ENCODE measurements at places on chromosomes 1 and 21.
A peak's percentile ranks its signal among the peaks of the same experiment; 100 is the strongest.

- DNase-seq: no peak
These were observed 21.2 kb downstream of the CD1E start for GRCh38 chr1:158374860-158375259.

DNA sequence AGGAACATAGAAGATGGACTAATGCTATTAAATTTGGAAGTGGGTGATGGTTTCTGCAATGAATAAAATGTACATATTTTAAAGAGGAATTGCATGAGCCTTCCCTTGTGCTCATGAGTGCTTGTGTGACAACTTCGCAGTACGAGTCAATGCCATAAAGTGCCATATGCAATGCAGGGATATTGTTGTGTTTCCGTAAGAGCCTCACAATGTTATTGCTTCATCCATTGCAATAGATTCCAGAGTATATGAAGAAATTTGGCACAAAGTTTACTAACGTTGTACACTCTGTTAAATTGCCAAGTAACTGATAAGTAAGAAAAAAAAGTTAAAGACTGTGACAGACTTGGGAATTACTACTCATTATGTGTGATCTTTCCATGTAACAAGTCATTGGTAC, 22.3 kb downstream of the BTG3 start:
- no peak for DNase-seq

GRCh38 chr21:45080232-45080631, 5.9 kb downstream of the ADARB1 start:
- DNase-seq: peak; percentile 7

DNA sequence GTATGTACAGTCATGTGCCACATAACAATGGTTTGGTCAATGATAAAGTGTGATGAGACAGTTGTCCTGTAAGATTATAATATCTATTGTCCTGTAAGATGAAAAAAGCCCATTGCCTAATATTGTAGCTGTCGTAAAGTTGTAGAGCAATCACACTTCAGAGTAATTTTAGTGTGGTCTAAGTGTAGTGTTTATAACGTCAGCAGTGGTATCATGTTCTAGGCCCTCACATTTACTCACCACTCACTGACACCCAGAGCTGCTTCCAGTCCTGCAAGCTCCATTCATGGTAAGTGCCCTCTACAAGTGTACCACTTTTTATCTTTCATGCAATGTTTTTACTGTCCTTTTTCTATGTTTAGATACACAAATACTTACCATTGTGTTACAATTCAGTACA, 259.9 kb upstream of the RAB4A start:
- no peak for DNase-seq

GRCh38 chr21:45407629-45408247, 2.8 kb downstream of the COL18A1 start:
- no peak for DNase-seq

DNA sequence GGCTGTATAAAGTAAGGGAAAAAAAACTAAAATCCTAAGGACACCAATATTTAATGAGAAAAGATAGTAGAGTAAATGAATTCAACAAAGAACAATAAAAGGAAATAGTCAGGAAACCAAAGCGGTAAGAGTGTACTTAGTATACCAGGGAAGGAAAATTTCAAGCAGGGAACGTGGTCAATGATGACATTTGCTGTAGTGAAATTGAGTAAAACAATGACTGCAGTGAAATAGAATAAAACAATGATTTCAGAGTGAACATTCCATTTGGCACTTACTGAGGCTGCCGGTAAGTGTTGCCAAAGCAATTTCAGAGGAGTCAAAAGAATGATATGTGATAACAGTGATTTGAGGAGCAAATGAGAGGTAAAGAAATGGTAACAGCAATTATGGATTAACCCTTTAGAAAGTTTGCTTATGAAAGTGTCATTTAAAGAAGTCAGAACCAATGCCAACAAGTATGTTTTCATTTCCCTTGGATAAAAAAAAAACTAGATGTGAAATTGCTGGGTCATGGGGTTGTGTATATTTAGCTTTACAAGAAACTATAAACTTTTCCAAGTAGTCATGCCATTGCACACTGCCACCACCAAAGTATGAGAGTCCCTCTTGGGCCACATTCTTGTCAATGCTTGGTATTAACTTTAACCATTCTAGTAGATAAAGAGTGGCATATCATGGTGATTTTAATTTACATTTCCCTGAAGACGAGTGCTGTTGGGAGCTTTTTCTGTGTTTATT, 50.5 kb downstream of the VCAM1 start:
- DNase-seq: no peak

- peak; percentile 67 for DNase-seq
These were observed 32.8 kb upstream of the IFNAR2 start for GRCh38 chr21:33196941-33197374.

DNA sequence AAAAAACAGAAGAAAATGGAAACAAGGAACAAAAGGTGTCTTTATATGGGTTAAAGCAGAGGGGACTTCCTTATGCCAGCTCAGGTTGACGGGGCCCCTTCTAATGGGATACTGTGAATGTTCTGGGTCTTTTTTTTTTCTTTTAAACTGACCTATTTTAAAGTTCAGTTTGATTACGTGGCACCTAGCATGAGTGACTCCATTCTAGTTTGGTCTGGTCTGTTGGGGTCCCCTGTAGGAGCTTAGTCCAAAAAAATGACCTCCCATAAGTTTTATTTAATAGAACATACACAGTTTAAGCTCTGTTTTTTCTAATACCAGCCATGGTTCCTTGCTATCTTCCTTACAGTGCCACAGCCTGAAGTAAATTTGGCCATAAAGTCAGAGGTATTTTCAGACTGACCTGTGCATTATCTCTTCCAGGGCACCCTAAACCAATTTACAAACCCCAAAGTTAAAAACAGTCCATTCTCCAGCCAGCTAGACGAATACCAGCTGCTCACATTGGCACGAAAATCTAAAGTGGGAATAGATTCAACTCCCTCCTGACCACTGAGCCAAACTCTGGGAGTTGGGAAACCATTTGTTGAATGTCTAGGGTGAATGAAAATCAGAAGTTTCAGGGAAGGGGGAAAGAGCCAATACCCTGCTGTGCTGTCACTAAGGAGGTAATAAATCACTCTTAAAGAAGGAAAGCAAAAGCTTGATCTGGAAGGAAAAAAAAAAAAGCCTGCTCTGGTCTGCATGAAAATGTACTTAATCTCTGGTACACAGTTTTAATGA, 42.4 kb downstream of the AKNAD1 start:
- no peak for DNase-seq

DNA sequence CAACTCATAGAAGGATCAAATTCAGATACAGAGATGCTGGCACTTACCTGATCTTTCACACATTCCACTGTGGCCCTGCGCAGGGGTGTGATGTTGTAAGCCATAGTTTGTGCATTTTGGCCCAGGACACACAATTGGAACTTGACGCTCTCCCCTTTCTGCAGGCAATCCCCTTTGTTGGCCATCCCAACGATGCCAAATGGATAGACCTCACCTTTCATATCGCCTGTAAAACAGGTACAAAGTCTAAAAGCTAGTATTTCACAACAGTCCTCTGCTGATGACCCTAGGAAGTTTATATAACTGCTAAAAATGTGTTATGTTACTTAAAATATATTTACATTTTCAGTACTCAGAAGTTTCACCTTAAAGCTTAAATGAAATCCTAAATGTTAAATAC, 3.9 kb upstream of the NRAS start:
- no peak for DNase-seq

DNA sequence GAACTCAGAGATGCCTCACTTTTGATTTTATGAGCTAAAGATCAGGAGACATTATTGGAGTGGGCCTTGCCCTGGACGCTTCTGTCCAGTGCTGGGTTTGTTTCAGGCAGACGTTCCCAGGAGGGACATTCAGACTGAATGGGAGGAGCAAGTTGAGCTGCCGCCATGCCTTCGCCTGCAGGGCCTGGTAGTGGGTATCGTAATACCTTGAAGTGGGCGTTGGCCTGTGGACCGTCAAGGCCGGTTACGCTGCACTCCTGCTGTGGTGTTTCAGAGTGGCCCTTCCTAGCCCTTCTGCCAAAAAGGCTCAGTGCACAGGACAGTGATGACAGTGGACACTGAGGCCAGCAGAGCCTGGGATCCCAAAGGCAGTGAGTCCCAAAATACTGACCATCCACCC, 1.6 kb downstream of the FAM3B start:
- no peak for DNase-seq

GRCh38 chr1:5664906-5665875, 327.0 kb downstream of the NPHP4 start:
- no peak for DNase-seq

DNA sequence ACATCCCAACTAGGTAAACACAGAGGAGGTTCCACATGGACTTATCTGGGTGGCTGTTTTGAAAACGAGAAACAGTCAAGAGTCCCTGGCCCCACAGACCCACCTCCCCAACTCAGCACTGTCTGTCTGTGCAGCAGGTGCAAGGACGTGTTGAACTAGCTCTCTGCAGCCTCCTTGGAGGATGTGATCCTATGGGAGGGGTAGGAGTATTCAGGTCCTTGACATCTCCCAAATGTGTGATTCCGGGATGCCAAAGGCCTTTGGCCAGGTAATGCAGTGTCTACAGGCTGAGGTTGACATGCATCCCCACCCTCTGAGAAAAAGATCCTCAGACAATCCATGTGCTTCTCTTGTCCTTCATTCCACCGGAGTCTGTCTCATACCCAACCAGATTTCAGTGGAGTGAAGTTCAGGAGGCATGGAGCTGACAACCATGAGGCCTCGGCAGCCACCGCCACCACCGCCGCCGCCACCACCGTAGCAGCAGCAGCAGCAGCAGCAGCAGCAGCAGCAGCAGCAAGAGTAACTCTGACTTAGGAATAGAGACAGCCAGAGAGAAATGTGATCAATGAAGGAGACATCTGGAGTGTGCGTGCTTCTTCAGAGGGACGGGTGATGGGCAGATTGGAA, 151.6 kb upstream of the CAMK1G start:
- DNase-seq: no peak

GRCh38 chr1:160767395-160768294, 28.3 kb upstream of the LY9 start:
- peak; percentile 67 for DNase-seq

DNA sequence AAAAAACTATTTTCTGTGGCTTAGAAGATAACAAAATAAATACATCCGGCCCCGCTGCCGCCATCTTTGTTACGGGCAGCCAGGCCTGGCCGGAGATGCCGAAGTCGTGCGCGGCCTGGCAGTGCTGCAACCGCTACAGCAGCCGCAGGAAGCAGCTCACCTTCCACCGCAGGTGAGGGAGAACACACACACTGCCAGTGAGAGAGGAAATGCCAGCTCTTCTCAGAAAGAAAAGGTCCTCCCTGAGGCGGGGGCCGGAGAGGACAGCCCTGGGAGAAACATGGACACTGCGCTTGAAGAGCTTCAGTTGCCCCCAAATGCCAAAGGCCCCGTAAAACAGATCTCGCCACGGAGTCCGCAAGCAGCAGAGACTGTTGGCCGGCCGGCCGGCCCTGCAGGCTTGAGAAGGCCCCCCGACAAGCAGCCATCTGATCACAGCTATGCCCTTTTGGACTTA, 323.2 kb downstream of the AMY1C start:
- no peak for DNase-seq

DNA sequence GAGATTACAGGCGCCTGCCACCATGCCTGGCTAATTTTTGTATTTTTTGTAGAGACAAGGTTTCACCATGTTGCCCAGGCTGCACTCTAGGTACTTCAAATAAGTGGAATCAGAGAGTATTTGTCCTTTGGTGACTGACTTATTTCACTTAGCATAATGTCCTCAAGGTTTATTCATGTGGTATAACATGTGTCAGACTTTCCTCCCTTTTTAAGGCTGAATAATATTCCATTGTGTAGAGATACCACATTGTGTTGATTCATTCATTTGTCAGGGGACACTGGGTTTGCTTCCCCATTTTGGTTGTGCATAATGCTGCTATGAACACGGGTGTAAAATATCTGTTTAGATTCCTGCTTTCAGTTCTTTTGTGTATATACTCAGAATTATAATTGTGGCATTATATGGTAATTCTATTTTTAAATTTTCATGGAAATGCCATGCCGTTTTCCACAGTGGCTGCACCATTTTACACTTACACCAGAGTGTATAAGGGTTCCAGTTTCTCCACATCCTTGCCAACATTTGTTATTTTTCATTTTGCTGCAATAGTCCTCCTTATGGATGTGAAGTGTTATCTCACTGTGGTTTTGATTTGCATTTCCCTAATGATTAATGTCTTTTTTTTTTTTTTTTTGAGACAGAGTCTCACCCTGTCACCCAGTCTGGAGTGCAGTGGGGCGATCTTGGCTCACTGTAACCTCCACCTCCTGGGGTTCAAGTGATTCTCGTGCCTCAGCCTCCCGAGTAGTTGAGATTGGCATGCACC, 35.1 kb downstream of the IL6R start:
- no peak for DNase-seq

DNA sequence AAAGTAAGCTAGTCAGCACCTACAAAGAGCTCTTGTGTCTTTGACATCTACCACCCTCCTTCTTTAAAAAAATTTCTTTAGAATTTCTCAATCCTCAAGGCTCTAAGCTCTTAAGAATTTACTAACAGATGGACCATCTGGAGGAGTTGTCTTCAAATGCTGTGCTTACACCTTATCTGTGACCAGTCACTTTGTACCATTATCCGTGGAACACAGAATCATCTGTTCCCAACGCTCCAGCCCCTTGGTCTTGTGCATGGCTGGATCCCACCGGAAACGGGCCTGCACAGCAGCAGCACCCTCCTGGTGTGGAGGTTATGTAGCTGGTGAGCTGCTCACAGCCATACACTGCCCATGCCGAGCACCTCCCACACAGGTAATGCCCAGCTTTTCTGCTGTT, 89.0 kb downstream of the TBX19 start:
- no peak for DNase-seq

GRCh38 chr1:209755926-209756614, at the start of gene TRAF3IP3:
Gene TRAF3IP3 (plus strand): TSS chr1:209756053. CDS start chr1:209760040, 3,987 bp downstream.
- peak; percentile 79 for DNase-seq

- no peak for DNase-seq
These were observed 487.7 kb downstream of the TTLL7 start for GRCh38 chr1:83511146-83511726.

DNA sequence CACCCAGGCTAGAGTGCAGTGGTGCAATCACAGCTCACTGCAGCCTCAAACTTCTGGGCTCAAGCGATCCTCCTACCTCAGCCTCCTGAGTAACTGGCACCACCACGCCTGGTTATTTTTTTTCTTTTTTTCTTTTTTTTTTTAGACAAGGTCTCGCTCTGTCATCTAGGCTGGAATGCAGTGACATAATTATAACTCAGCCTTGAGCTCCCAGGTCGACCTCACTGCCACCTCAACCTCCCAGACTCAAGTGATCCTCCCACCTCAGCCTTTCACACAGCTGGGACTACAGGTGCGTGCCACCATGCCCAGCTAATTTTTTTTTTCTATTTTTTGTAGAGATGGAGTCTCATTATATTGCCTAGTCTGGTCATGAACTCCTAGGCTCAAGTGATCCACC, 66.9 kb upstream of the ECE1 start:
- no peak for DNase-seq

DNA sequence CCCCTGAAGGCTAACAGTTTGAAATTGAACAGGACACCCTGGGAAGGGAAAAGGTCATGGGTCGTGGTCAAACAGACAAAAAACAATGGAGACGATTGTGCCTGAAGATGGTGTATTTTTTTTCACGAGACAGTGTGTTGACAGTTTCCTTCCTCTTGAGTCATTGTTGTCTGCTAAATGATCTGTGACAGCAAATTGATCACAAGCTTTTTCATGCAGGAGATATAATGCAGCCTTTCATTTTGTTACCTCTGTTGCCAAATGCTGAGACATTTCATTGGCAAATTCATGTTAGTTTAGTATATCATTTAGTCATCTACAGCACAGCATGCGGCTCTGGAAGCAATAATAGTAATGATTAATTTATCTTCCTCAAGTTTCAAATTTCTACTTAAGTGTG, 27.7 kb downstream of the UBE2U start:
- no peak for DNase-seq

- no peak for DNase-seq
These were observed 3.7 kb upstream of the MROH9 start for GRCh38 chr1:170931650-170932049.

- no peak for DNase-seq
These were observed 60.6 kb upstream of the EFHD2 start for GRCh38 chr1:15349133-15349532.

Measured in activated naive CD4-positive, alpha-beta T cell treated with anti-CD3 and anti-CD28 coated beads, Interleukin-2, amount 50 U/mL, for 72 hours (primary cell).